ENCODE measurements at places on chromosomes 3 and 15.

- no peak for DNase-seq
Observed at GRCh38 chr3:58068122-58068809, 60.0 kb downstream of the FLNB start.

GRCh38 chr3:105137911-105138310 is 228.8 kb upstream of the ALCAM start:
- DNase-seq, result no peak

DNA sequence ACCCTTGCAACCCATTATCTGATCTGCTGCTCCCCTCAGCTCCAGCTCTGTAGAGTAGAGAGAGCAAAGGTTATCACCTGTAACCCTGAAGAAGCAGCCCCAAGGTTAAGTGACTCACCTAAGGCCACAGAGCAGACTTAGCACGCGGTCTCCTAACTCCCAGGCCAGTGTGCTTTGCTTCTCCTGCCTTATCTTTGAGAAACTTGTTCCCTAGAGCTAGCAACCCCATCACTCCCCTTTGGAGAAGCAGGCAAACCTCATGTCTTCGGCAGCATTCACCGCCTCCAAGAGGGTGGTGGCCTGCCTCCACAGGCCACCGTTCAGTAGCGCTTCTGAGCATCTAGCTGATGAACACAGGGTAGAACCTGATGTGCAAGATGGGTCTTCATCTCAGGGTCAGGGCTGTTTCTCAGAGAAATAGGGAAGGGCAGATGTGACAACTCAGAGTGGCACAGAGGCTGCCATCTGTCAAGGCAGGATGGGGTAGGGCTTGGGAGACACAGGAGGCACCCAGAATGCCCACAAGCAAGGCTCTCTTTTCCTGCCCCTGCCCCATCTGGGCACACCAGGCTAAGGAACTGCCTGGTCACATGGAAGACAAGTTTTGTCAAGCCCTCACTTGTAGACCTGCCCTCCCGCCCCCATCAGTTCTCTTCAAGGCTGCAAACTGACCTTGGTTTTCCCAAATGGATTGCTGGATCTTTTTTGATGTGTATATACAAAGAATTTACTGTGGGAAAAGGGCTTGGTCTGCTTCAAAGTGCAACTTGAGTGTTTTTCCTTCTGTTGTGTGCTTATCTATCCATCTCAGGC is 34.9 kb upstream of the CLK3 start:
- no peak for DNase-seq

- DNase-seq, result no peak
Observed at GRCh38 chr15:27094235-27094634, 123.3 kb downstream of the GABRG3 start.

- DNase-seq, result no peak
Observed at GRCh38 chr3:184240384-184241140, 8.2 kb downstream of the ALG3 start.

GRCh38 chr3:1082108-1082507 is 10.7 kb upstream of the CNTN6 start:
- DNase-seq, result no peak

DNA sequence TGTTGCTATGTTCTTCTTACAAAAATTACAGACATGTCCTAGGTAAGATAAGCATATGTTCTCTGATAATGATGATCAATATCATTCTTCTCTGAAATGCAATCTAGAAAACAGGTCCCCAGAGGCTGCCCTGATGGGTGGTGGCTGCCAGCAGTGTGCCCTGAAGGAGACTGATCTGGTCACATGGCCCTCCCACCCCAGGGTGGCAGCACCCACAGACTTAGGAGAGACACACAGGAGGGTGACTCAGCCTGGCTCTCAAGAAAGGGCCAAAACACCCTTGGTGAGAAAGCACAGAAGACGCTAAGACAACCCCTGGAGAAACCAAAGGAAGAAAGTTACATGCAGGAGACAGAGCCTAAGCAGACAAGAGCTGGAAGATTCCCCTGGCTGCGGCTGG is 203.7 kb downstream of the TJP1 start:
- no peak for DNase-seq

DNA sequence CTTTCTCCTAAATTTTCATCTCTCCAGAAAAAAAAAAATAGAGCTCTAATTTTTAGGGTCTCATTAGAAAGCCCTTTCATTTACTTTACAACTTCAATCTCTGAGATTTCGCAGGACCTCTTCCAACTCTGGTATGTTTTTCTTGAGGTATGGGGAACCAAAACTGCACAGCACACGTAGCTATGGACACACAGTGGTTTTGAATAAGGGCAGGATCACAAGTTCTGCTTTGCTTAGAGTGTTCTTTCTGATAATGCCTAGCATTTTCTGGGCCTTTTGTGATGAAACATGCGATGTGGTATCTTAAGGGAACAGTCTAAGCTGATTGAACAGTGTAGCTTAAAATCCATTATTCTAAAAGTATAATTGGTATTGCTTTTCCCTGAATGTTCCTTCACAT is 25.3 kb downstream of the ZNF592 start:
- DNase-seq, result no peak

GRCh38 chr15:100131321-100132224 is 210.2 kb downstream of the ADAMTS17 start:
- DNase-seq, result no peak

DNA sequence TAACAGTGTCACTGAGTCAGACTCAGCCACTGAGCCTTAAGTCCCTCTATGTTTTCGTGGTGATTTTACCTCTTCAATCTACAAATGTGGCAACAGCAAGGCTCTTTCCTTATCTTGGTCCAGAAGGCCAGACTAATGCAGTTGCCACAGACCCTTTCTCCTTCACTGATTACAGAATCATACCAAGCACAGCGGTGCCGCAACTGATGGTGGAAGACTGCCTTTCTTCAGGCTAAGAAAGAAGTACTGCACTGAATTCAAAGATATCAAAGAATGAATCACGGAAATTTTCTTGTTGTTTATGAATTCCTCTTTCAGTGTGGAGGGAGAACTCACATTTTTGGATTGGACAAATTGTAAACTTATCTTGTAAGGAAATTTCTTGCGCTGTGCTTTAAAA is 18.6 kb downstream of the DCP1A start:
- DNase-seq, result no peak

DNA sequence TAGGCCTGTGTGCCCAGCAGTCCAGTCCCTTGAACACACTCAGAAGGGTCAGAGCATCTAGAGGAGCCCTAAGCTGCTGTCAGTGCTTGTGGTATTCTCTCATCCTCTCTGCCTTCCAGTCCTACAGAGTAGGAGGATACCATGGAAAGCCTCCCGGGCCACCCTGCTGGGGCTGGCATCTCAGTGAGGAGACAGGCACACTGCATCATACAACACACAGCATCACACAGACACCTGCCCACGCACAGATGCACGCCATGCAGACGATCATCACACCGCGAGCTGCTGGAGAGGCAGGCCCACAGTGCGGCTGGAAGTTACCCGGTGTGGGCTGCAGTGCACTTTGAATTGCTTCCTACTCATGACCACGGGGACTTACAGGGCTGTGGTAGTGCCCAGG is 15.2 kb downstream of the GABRA5 start:
- DNase-seq, result no peak

DNA sequence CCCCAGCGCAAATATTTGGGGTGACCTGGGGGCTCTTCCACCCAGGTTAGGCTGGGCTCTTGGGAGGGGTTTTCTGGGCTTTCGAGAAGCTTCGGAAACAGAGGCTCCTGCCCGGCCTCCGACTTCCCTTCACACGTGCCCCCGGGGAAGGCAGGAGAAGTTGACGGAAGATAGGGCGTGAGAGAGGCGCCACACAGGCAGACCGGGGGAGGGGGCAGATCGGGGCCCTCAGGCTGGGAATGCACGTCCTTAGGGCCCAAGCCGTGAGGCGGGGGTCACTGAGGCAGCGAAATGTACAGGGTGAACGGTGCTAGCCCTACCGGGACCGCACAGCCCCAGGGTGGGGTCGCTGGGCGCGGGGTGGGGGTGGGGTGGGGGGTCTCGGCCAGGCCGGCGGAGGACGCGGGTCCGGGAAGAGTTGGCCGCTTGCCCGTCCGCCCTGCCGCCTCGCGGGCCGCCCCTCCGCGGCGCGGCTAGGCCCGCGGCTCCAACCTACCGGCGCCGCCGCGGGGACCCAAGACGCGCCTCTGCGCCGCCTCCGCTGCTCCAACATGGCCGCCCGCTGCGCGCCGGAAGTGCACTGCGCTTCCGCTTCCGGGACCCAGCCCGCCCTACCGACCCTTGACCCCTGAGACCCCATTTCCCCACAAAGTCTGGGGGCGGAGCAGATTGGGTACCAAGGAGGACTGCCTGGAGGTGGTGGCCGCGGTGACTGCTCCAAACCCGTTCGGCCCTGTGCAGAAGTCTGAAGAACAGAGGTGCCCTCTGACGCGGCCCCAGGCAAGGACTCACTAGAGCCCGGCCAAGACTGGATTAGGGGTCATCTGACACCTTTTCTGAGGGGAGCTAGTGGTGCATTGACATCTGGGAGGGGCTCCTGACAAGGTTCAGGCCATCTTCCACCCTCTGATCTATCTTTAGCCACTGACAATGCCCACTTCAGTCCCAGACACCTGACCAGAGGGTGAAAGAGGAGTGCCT is at the start of gene CCDC71:
TSS of gene CCDC71 (minus strand) at position 561 of the 981 bp plus-strand sequence. CDS start 2,123 bp downstream, outside the sequence.
- peak; percentile 67 for DNase-seq

DNA sequence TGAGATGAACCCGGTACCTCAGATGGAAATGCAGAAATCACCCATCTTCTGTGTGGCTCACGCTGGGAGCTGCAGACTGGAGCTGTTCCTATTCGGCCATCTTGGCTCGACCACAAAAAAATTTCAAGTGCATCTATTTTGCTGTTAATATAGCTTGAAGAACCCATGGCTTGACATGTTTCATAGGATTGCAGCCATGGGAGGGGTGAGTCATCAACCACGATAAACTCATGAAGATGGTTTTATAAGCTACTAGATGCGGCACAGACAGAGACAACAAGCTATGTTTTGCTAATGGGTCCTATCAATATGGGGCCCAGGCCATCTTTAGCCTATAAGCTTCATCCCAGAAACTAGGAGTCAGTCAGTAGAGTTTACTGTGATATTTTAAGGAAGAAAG is 100.4 kb upstream of the PHLDB2 start:
- DNase-seq, result no peak

- no peak for DNase-seq
Observed at GRCh38 chr3:128269796-128270195, 116.5 kb downstream of the EEFSEC start.

- peak; percentile 71 for DNase-seq
Observed at GRCh38 chr15:64067564-64068030, 21.3 kb upstream of the DAPK2 start.

DNA sequence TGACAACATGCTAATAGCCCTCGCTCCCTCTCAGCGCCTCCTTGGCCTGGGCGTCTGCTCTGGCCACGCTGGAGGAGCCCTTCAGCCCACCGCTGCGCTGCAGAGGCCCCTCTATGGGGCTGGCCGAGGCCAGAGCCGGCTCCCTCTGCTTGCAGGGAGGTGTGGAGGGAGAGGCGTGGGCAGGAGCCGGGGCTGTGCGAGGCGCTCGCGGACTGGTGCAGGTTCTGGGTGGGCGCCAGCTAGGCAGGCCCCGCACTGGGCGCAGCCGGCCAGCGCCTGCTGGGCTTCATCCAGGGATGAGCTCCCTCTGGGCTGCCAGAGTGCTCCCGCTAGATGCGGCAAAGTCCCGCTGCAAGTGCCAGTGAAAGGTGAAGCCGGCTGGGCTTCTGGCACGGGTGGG is 21.0 kb upstream of the DNAJC13 start:
- DNase-seq, result no peak

GRCh38 chr3:105473521-105474223 is 107.0 kb downstream of the ALCAM start:
- no peak for DNase-seq

- DNase-seq, result no peak
Observed at GRCh38 chr3:195559723-195560409, 16.7 kb upstream of the PPP1R2 start.

- no peak for DNase-seq
Observed at GRCh38 chr3:184676927-184677326, 34.9 kb downstream of the MAGEF1 start.

DNA sequence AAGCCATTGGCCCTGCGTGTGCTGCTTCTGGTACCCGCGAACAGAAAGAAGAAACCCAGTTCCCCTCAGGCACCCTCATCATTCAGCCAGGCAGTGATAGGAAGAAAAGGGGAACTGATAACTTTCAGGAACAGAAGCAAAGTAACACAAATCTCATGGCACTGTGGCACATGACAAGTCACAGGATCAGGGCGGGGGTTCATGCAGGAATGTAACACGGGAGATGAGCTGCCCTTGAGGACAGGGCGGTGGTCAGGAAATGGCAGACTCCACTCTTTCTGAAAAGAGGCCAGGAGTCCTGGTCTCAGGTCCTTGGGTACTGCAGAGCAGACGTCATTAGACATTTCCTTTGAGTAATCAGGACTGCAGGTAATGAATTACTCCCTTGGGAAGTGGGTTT is 95.5 kb downstream of the CCNL1 start:
- no peak for DNase-seq

DNA sequence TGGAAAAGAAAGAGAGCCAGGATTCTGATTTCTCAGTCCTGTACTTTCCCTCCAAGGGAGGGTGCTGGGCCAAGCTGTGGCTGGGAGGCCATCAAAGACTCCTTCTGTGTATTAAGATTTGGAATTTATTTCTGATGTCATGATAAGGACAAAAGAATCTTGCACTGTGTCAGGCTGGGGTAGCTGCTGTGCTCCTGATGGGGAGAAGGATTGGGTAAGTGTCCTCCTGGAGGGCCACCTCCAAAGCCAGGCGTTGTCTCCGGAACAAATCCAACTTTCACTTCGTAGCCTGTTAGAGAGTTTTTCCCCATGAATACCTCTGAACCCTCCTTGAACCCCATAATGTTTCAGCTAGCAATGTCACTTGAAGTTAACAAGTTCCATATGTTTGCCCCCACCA is 29.9 kb downstream of the CLDN11 start:
- no peak for DNase-seq

- no peak for DNase-seq
Observed at GRCh38 chr15:70111203-70112073, 13.7 kb upstream of the TLE3 start.

- DNase-seq, result no peak
Observed at GRCh38 chr3:46481636-46482035, 16.1 kb upstream of the RTP3 start.

DNA sequence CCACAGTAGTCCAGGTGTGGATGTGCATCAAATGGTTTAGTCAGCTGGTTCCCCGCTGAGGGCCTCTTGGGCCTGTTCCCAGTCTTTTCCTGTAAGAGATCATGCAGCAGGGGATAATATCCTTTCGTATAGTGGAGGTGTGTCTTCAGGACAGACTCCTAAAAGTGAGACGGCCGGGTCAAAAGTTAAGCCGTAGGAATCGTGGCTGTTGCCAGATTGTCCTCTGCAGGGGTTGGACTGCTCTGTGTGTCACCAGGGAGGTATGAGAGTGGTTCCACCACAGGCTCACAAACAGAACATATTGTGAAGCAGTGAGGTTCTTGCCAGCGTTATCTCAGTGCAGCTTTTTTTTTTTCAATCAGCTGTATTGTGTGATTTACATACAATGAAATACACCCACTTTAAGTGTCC is 95.0 kb downstream of the VGLL4 start:
- DNase-seq, result no peak
